ENCODE measurements at places on chromosomes 1 and 21.

- DNase-seq: no peak
Measured at GRCh38 chr1:162921311-162921710, 60.3 kb upstream of the CCDC190 start.

- no peak for DNase-seq
Measured at GRCh38 chr1:152448095-152448494, 34.0 kb upstream of the CRNN start.

GRCh38 chr1:2953688-2954285 is 67.5 kb upstream of the ACTRT2 start:
- DNase-seq: no peak

DNA sequence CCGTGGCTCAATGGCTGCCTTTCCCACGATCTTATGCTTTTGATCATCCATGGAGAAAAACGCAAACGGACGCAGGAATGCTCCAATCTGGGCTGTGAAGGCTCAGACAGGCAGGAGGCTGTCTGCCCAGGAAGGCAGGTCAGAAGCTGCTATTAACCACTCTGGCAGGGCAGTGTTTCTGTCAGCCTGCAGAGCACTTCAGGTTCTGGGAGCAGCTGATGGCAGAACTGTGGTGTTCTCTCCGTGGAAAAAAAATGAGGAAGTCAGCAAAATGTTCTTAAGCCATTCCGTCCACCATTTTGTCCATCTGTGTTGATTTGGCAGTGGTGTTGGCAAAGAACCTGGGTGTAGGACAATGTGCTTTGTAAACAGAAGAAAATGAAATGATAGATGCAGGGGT is 91.7 kb downstream of the SIM2 start:
- no peak for DNase-seq

DNA sequence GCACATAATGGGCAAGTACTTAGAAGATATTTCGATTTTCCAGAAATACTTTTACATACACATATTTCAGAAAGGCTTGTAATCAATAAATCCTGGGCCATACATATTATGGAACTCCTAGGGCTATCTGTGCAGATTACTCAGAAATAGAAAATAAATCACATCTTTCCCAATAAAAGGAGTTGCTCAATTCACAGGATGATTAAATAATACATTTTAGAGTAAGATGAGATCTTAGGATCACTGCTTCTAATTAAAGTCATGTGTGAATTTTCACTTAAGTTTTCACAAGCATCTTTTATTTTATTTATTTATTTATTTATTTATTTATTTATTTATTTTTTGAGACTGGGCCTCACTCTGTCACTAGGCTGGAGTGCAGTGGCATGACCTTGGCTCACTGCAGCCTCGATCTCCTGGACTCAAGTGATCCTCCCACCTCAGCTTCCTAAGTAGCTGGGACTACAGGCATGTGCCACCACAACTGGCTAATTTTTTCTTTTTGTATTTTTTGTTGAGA is 144.2 kb downstream of the HIVEP3 start:
- DNase-seq: no peak

DNA sequence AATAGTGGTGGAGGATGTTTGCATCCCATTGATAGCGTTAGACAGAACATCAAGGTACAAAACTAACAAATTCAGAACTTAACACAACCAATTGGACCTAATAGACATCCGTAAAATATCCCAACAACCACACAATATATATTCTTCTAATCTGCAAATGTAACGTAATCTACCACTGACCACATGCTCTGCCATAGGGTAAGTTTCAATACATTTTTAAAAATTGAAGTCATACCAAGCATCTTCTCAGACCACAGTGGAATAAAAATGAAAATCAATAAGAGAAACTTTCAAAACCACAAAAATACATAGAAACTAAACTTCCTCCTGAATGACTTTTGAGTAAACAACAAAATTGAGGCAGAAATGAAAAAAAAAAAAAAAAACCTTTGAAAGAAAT is 1087.5 kb downstream of the KCNT2 start:
- DNase-seq: no peak

GRCh38 chr1:57422271-57423134 is 1.4 kb downstream of the DAB1 start:
- no peak for DNase-seq

DNA sequence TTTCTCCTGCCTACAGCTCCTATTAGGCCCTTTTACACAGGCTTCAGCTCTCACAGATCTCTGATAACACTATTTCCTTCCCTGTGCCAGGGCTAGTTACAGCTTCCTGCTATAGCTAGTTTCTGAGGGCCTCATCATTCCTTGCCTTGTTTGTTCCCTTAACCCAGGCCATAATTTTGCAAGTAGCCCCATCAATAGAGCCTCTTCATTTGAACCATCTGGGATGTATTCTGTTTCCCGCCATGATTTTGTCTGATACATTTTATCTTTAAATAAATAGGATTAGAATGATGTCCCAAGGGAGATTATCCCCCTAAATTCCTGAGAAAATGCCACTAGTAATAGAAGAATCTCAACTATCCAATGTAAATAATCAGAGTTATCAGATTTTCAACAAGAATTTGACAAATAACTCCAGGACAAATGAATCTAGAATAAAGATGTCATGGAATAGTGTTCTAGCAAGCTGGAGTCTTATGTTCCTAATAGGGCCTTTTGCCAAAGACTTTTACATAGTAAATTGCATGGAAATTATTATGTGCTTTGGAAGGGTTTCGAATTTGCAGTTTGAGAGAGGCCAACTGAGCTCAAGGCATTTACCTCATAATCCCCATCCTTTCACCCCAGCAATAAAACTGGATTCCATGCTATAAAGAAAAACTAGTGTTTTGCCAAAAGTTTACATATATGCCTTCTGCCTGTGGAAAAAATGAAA is 16.1 kb downstream of the IFT25 start:
- DNase-seq: peak; percentile 41

GRCh38 chr1:198119906-198120305 is 36.9 kb upstream of the NEK7 start:
- no peak for DNase-seq

GRCh38 chr21:36684957-36685714 is 13.8 kb upstream of the SIM2 start:
- DNase-seq: no peak

GRCh38 chr1:246198115-246198816 is 308.8 kb downstream of the SMYD3 start:
- no peak for DNase-seq

- peak; percentile 60 for DNase-seq
Measured at GRCh38 chr1:94240822-94241221, 3.4 kb upstream of the ARHGAP29 start.

DNA sequence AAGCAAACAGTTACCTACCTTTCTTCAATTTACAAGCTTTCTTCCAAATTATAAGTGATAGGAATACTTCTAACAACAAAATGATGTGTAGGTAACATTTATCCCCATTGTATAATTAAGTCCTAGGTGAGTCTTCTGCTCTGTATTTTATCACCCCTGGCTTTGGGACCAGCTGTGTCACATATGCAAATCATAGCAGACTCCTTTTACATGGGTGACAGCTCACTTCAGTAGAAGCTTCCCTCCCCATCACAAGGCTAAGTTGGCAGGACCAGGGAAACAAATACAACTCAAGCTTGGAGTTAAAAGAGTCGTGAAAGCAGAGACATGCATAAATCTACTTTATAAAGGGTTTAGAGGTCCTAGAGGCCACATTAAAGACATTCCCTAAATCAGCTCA is 121.1 kb upstream of the RUNX1 start:
- no peak for DNase-seq

GRCh38 chr1:209751627-209752231 is 4.1 kb upstream of the TRAF3IP3 start:
- DNase-seq: no peak

GRCh38 chr1:167516404-167517388 is 1.6 kb downstream of the CD247 start:
- DNase-seq: no peak

DNA sequence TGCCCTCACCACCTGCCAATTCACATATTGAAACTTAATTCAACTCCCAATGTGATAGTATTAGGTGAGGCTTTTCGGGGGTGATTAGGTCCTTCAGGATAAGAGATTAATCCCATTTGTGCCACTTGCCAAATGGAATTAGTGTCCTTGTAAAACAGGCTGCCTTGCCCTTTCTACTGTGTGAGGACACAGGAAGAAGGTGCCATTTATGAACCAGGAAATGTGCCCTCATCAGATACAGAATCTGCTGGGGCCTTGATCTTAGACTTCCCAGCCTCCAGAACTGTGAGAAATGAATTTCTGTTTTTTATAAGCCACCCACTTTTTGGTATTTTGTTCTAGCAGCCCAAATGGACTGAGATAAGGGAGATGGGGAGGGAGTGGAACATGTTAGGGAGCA is 39.1 kb upstream of the AGL start:
- DNase-seq: no peak

DNA sequence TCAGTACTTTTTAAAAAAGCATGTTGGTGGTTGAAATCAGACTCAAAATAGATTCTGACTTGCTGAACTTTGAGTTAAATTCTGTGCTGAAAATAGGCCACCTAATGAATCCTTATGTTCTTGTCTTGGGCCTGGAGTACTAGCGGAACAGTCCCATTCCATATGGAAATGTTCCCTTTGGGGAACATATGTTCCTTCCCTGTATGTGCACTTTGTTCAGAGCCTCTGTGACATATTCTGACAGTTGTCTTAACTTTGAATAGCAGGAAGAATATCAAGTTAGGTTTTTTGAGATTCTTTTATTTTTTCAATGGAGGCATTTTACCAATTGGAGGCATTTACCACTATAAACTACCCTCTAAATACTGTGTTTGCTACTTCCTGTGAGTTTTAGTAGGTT is 1667.8 kb downstream of the PLA2G4A start:
- DNase-seq: no peak

DNA sequence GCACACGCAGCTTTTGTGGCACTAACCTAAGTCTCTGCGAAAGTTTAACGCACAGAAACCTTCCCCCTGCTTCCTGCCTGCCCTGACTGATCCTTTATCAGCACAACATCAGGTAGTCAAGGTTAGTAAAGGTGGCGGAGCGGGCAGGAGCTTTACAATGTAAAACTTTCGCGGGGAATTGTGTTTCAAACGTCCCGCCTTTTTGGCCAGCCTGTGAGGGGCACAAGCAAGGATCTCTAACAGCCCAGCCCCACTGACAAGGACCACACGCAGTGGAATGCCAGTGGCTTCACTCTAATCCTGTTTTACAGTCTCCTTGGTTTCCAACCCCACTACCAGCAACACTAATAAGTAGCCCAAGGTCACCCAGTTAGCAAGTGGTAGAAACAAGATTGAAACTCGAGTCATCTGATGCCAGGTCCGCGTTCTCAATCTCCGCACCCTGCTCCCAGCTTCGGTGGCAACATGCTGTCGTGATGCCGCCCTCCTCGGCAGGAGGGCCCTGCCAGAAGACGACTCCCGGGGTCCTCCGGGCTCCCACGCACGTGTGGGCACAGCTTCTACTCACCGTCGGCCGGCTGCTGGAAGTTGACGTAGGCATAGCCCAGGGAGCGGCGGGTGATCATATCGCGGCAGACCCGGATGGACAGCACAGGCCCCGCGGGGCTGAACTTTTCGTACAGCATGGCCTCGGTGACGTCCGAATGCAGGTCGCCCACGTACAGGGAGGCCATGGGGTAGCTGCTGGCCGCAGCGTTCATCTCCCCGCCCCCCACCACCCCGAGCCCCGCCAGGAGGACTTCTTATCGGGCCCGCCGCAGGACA is 1.2 kb downstream of the PABPC4 start:
- DNase-seq: no peak

Measured in skin of body (tissue), 3 donors.